ENCODE measurements at places on chromosomes 2 and 18. TPM values are rescaled to one million over a fixed set of nuclear protein-coding genes. Genes with fewer than 3 reads are reported as not detected.

- peak; percentile 68 for DNase-seq
Measured at GRCh38 chr2:127175041-127175721, 44.9 kb downstream of the CYP27C1 start.

GRCh38 chr18:45690975-45691815, 32.8 kb upstream of the SLC14A1 start:
- DNase-seq: peak; percentile 47

GRCh38 chr2:218517434-218518206, 50.5 kb downstream of the USP37 start:
- no peak for DNase-seq

DNA sequence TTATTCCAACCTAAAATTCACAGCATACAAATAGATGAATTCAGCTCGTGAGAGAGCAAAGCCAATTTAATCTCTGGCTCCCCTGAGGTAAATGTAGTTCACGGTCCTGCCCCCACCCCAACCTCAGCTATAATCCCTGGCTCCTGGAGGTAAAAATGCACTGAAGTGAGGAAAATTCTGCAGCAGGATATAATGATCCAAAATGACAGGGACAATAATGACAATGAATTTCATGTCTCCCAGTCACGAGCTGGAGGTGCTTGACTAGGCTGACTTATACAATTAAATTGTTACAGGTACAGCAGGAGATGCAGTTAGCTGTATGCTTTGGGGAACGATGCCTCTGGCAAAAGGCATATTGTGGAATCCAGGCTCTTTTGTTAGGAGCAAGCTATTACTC, 82.0 kb downstream of the GPD2 start:
- DNase-seq: no peak

GRCh38 chr2:20430035-20430434, 16.8 kb upstream of the RHOB start:
- DNase-seq: no peak

DNA sequence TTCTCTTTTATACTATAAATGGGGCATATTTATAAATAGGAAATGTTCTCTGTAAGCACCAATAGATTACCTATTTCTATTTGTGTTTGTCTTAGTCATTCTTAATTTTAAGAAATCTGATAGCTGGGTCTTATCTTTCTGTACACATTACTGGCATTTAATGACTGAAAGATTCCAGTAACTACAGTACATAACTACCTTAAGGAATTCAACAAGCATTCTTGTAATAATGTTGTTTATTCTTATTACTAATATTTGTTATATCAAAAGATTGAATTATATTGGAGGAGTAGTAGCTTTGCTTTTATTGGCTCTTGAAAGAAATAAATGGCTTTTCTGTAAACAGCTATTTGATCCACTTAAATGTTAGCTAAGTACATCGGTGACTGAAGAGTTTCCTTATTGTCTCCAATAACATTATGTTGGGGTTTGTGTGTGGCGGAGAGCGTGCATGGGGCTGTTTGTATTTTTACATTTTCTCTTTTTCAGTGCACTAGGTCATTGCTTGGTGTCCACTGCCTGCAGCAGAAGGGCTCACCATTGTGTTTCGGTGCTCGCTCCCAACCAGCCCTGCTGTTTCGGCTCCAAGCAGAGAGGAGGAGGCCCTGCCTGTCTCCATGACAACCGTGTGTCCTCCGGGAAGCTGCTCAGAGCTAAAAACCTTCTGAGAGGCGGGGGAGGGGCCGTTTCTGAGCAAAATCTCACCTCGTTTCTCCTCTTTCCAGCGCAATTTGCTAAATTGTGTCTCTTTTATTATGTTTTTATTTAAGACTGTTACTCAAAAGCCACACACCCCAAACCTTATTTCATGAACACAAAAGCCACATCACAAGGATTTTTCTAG, 112.5 kb upstream of the SLC38A11 start:
- peak; percentile 13 for DNase-seq

PID1 gene
- 39.2 TPM for total RNA-seq

GRCh38 chr2:118803012-118803411, 44.4 kb downstream of the EN1 start:
- no peak for DNase-seq

NOTO gene
- 0.08 TPM for total RNA-seq

GRCh38 chr2:47568164-47568850, 165.4 kb downstream of the MSH2 start:
- DNase-seq: no peak

STARD6 gene
- not detected for total RNA-seq

C1QL2 gene
- total RNA-seq: not detected

SNED1 gene
- total RNA-seq: 10.1 TPM

DNA sequence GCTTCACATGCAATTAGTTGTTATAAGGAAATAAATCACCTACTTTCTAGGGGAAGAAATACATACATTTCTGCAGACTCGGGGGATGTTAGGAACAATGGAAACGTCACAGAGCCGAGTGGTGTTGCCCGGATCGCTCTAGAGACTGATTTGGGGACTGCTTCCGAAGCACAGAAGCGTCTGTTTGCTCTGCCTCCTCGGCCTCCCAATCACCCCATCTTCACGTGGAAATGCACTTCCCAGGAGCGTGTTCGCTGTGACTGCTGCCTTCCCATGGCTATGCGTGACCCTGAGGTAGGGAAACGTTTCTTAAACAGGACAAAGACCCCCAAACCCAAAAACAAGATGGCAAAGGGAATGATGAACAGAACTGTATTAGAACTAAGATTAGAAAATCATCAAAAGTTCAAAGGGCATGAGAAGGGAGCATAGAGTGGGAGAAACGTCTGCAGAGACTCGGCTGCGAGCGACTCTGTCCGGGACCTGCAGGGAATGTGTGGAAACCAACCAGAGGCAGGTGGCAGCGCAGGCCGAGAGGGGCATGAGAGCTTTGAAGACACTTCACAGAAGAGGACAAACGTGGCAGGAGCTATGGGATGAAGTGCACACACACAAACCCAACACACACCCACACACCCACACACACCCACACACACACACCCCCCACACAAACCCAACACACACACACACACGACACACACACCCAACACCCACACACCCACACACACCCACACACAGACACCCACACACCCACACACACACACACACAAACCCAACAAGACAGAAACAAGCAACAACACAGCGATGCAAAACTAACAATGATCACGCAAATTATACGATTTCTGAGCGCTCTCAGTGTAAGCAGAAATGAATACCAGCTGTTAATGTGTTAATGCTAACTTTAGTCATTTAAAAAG, 41.3 kb downstream of the RTP5 start:
- no peak for DNase-seq

- DNase-seq: no peak
Measured at GRCh38 chr2:24840164-24840869, 47.1 kb downstream of the CENPO start.

- DNase-seq: no peak
Measured at GRCh38 chr2:74845991-74846390, 12.1 kb downstream of the HK2 start.

GALR1 gene
- total RNA-seq: 0.46 TPM

DNA sequence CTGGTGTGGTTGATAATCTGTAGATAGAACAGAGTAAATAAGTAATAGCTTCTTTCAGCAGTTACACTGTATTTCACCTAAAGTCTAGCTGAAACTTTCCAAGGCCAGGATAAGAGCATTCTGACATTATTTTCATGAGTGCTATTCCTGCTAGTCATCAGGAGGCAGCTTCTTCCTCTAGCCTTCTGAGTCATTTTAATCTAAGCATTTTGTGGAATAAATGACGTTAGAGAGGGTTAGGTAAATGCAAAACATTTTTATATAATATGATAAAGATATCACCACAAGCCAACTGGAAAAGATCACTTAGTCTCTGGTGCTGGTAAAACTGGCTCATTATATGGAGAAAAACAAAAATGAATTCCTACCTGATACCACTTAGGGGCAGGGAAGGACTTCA, 138.5 kb downstream of the MEP1B start:
- DNase-seq: no peak

GRCh38 chr2:11022591-11023273, 111.0 kb downstream of the KCNF1 start:
- no peak for DNase-seq

DNA sequence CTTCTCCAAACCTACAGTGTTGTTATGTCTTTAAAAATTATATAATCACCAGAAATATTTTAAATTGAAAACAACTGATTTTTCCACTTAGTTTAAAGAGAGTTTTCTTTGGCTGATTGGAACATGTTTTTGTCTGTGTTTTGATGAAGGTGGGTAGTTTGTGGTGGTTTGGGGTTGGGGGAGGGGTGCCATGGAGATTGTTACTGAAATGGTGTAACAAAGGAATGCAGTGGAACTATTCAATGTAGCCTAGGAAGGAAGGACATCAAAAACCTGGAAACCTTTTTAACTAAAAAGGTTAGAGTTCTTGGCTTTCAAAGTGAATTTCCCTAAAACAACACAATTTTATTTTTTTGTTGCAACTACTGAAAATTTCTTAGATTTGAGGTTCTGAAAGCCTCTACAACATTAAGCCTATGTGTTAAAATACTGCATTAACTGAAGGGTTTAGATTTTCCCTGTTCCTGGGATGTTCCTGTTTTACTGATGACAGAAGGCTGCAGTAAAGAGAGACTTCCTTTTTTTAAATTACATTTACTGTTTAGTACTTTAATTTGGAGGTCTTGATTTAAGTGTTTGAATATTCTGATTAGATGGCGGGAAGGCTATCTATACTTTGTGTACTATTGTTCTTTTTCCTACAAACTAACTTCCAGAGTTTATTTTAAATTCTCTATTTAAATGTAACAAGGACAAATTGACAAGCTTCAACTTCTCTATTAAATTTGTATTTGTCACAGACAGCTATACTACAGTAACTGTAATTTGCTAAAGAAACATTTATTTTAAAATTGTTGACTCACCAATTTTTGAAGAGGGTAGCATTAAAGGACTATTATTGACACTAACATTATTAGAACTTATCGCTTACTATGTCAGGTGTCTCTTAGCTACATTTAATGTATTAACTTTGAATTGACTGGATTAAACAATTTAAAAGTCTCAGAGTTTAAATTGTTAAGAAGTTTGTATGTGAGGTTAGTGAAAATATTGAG, 87.7 kb downstream of the LIMS1 start:
- no peak for DNase-seq

STPG4 gene
- 0.47 TPM for total RNA-seq

TMEM87B gene
- total RNA-seq: 81.3 TPM

UPP2 gene
- total RNA-seq: not detected

KRTCAP3 gene
- 90.0 TPM for total RNA-seq

DNA sequence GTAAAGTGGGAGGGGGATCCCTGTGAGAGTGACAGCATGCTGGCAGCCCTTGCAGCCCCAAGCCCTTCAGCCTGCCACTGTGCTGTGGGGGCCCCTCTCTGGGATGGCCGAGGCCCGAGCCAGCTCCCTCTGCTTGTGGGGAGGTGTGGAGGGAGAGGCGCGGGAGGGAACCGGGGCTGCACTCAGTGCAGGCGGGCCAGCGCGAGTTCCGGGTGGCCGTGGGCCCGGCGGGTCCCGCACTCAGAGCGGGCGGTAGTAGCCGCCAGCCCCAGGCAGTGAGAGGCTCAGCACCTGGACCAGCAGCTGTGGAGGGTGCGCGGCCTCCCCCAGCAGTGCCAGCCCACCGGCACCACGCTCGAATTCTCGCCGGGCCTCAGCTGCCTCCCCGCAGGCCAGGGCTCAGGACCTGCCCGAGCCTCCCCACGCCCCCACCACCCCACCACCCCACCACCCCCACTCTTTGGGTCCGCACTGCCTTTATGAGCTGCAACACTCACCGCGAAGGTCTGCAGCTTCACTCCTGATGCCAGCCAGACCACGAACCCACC, 208.1 kb downstream of the CDH19 start:
- no peak for DNase-seq

DNA sequence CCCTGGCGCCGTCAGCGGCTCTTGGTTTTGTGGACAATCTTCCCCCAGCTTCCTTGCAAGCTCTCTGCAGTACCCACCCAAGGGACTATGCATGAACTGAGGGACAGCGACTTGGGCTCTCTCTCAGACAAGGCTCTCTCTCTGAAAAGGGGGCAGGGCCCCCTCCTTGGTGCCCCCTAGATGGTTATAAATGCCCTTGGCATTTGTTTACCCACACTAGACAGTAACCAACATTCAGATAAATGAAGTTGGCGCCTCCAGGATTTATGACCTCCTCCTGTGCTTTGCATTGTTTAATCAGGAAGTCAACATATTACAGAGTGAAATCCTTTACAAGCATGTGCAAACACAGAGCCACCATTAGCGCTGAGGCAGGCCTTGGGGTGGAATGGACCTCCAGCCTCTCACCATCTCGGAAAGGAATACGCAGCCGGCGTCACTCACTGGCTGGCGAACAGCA, 547.4 kb upstream of the ID2 start:
- no peak for DNase-seq

DNA sequence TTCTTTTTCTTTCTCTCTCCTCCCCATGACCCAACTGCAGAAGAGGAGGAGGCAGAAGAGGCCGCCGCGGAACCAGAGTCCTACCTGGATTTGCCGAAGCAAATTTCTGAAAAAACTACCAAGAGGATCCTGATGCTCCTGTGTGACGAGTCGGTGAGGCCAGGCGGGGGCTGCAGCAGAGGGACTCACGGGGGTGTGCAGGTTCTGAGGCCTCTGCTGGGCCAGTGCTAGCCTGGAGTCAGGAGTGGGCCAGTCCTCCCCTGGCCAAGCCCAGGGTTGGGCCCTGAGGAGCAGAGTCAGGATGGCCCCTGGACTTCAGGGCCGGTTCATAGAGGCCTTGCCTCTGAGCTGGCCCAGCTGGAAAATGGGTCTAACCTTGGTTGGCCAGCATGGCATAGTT, 29.3 kb downstream of the OTOF start:
- DNase-seq: no peak

- no peak for DNase-seq
Measured at GRCh38 chr18:52090005-52090404, 250.0 kb upstream of the DCC start.

- DNase-seq: no peak
Measured at GRCh38 chr18:31098878-31099277, 3.3 kb downstream of the DSC2 start.

DNA sequence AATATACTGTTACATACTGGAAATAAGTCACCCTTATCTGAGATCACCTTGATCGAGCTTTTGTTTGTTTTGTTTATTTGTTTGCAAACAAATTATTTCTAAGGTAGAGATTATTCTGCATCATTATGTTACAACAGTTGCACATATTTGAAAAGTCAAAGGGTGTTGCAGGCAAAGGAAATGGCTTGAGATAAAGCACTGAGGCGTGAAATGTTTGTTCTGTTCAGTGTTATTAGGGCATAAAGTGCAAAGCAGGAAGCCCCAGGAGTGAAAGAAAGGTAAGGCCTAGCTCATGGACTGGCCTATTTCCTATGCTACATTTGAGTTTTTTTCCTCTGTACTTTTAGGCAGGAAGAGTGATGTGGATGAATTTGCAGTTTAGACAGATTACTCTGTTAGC, 1815.6 kb upstream of the LRRTM1 start:
- no peak for DNase-seq

GRCh38 chr2:219419331-219420197, 1.4 kb downstream of the DES start:
- no peak for DNase-seq

FLACC1 gene
- 2.1 TPM for total RNA-seq

DNA sequence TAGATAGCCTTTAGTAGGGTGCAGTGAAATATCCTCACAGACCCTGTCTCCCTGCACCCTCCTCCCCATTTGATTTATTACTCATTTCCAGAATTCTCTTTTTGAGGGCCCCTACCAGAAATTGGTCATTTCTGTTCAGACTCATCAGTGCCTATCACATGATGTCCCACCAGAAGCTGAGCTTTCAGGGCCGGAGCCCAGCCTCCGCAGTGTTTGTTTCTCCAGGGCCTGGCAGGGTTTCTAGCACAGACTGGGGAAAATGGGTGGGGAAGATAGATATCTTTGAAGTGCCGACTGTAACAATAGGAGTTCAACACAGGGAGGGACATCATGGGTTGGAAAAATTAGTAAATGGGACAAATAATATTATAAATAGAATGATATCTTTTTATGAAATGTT, 208.0 kb downstream of the PTGR3 start:
- no peak for DNase-seq
